ENCODE measurements at places on chromosomes 7 and 10.

DNA sequence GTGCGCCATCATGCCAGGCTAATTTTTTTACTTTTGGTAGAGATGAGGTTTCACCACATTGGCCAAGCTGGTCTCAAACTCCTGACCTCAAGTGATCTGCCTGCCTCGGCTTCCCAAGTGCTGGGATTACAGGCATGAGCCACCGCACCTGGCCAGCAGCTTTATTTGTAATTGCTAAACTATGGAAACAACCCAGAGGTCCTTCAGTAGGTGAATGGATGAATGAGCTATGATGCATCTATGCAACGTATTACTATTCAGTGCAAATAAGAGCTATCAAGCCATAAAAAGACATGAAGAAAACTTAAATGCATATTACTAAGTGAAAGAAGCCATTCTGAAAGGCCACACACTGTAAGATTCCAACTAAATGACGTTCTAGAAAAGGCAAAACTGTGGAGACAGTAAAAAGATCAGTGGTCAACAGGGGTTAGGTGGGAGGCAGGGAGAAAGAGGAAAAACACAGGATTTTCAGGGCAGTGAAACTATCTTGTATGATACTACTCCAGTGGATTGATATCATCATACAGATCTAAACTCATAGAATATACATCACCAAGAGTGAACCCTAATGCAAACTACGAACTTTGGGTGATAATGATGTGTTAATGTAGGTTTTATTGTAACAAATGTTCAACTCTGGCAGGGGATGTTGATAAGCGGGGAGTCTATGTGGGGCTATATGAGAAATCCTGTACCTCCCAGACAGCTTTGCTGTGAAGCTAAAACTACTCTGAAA lies 66.7 kb downstream of the PRTFDC1 start:
- DNase-seq = no peak

- no peak for DNase-seq
These were observed 22.5 kb upstream of the TRIL start for GRCh38 chr7:28980451-28981160.

GRCh38 chr7:97117035-97117371 lies 495 bp upstream of the SDHAF3 start:
- DNase-seq = no peak

DNA sequence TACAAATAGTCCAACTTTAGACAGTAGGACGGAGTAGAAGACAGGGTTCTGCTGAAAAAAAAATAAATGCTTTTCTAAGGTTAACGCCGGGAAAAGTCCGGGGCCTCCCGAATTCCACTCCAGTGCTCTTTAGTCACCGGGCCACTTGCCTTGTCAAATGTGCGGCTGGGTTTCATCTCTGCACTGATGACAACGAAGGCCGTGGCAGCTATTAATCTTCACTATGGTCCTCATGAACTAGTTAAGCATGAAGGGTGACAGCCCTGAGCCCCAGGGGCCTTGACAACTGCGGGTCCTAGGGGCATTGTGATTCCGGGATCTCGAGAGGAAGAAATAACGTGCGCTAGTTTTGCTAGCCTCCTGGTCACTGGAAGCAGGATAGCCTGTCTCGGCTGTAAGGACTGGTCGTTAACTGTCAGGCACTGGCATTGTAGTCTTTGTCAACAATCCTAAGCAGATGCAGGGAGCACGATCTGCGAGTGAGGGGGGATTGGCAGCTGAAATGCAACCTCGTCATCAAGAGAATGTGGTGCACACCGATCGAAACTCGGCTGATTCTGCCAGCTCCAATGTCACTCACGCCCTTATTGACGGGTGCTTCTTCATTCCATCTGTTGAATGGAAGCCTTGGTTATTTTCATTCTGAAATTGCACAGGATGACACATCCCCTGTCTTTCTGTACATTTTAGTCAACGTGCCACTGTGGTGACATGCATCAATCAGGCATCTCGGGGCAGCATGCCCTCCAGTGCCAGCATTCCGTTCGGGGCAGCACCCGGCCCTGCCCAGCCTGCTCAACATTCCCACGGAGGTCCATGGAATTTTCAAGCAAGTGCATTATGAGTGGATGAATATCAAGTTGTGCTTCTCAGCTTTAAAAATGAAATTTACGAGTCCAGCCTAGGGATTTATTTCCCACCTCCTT lies 51.6 kb upstream of the MGMT start:
- DNase-seq = no peak

DNA sequence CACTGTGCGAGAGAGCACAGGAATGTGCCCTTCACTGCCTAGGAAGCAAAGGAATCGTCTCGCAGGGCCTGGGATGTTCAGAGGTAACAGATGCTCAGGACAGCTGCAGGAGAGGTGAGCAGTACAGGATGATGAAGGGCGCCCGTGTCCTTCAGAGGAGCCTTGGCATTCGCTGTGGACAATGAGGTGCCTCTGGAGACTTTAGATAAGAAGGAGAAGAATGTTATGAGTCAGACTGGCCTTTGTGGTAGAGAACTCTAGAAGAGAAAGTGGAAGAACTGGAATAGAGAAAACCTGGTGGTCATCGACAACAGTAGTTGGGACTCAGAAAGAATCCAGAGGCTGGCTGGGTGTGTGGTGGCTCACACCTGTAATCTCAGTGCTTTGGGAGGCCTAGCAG lies 64.4 kb upstream of the LEP start:
- DNase-seq = no peak

GRCh38 chr7:74129887-74130286 lies 44.3 kb upstream of the EIF4H start:
- no peak for DNase-seq

DNA sequence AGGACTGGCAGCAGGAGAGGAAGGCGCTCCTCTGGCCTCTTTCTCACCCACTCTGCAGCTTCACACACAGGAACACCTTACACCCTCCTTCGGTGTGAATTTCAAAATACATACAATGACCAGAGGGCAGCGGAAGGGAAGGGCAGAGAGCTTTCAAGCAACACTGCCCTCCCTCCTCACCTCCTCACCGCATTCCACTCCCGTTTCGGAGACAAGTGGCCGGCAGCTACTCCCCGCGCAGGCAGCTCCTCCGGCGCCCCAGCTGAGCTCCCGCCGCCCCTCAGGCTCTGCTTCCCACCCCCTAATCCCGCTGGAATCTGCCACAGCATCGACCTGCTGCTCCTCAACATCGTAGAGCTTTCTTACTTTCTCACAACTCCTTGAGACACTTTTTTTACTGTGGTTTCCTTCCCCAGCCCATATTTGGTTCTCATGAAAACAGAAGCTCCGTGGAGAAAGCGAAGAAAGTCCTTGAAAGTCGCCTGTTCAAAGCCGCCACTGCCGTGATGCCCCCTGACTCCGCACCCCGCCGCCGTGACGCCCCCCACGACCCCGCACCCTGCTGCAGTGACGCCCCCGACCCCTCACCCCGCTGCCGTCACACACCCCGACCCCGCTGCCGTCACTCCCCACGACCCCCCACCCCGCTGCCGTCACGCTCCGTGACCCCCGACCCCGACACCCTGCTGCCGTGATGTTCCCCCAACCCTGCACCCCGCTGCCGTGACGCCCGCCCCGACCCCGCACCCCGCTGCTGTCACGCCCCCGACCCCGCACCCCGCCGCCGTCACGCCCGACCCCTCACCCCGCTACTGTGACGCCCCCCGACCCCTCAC lies 14.6 kb upstream of the GPER1 start:
- no peak for DNase-seq

- no peak for DNase-seq
These were observed 197.5 kb downstream of the PTN start for GRCh38 chr7:137146012-137146455.

GRCh38 chr10:131081376-131081775 lies 230.1 kb downstream of the TCERG1L start:
- DNase-seq = no peak

DNA sequence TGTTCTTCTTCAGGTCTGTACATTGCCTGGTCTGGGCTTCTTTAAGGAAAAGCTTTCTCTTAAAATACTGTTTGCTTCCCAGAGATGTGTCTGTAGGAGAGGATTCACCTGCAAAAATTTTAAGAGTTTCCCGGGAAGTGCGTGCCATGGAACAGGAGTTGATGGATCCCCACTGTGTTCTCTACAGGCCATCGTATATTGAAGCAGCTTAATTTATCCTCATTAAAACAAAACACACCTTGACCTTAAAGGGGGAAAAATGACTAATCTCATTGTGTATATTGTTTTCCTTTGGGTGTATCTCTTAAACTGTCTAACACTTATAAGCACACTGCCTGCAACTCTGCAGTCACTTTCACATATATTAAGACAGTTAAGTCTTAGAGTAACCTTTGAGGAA lies 111.4 kb downstream of the ST7 start:
- no peak for DNase-seq

- no peak for DNase-seq
These were observed 124.4 kb upstream of the NPS start for GRCh38 chr10:127424594-127425264.

DNA sequence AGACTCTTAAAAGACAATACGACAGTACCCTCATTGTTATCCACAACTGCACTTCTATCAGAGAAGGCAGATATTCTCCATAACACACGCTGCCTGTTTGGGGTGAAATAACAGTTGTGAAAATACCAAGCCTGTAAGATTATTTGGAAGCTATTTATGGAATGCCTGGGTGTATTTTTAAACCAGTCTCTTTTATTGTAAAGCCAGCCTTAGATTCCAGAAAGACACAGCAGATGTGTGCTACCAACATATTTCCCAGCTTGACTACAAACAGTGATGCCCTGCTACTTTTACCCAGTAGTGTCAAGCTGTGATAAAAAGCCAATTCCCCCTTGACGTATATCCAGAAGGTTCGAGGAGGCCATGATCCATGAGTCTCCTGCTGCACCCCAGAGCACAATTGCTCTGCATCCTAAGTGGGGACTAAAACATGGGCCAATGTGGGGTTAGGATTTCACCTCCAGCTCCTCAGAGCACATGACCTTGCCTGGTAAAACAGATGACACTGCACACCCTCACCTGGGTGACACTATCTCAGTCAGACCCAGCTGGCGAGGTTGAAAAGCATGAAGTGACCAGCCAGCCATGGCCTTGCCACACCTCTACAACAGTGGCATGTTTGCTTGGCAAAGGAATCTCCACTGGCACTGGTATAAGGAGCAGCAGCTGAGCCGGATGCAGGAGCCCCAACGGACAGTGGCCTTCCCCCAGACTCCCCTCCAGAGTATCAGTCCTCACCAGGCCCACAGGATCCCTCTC lies 62.2 kb downstream of the GFRA1 start:
- no peak for DNase-seq

DNA sequence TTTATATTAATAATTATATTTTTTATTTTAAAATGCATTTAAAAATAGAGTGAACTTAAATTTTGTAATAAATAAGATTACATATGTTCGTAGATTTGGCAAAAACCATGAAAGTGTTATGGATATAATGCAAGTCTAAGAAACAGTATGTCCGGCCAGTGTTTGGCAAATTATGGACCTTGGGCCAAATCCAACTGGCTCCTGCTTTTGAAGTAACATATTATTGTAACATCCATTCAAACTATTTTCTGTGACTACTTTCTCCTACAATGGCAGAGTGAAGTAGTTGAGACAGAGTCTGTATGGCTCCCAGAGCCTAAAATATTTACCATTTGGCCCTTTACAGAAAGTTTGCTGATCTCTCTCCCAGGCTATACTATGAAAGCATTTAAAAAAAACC lies 38.9 kb downstream of the TMEM229A start:
- DNase-seq = no peak

GRCh38 chr10:71039551-71039950 lies 151.2 kb upstream of the PCBD1 start:
- no peak for DNase-seq

- DNase-seq = no peak
These were observed 106.1 kb downstream of the PPP1R3A start for GRCh38 chr7:113812591-113813255.

GRCh38 chr7:123680580-123680979 lies 24.9 kb downstream of the LMOD2 start:
- DNase-seq = no peak

DNA sequence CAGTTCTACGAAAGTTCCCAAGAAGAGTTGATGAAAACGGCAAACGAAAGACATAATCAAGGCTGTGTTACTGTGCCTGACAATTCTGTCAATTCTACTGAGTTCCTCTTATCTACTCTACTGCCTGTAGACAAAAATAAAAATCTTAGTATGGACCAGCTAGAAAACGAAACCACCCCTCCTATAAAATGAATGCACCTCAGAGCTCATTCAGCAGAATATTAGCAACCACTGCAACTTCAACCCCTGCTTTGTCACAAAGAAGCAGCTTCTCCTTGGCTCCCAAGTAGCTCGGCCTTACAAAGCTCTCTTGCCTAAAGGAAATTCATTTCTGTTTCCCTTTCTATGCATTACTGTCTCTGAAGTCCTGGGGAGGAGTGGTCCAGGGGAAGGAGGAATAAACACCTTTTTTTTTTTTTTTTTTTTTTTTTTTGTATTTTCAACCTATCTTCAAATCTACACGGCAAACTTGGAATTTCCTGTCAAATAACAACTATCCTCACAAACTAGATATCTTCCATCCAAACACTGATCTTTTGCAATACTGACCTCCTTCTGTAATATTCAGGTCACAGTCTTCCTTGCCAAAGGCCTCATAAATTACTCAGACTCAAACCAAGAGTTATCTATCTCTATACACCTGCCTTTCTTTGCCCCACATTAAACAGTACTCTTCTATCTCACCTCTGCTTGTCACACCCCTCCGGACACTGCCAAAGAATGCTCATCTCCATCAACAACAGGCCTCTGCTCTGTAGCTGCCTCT lies 74.3 kb downstream of the GLI3 start:
- no peak for DNase-seq

DNA sequence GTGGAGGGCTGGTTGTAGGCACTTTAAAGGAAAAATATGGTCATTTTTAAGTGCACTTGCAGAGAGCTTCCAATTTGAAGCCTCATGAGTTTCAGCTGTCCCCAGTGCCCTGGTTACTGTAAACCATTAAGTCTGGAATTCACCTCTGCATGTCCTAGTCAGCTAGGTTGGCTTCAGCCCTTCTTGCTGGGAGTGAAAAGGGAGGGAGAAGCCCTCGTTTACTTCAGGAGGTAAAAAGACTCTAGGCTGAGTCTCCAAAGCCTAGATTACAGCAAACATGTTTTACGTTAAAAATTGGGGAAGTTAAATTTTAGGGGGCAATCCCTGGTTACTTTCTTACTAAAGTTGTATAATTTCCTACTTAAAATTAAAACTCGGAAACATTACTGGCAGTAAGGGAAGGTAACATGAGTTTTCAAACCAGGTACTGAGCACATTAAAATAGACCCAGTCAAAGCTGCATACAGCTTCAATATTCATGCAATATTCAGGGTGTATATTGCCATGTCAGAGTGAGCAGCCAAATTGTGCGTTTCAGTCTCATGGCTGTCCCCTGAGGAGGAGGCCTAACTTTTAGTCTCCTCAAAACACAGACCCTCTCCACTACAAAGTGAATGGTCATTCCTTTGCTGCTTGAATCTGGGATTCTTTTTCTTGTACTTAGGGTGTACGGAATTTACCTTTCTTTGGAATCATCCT lies 156.7 kb downstream of the PRKG1 start:
- DNase-seq = no peak
